Small intestine (tissue), 16 donors: ENCODE measurements at places on chromosomes 6 and 20.

DNA sequence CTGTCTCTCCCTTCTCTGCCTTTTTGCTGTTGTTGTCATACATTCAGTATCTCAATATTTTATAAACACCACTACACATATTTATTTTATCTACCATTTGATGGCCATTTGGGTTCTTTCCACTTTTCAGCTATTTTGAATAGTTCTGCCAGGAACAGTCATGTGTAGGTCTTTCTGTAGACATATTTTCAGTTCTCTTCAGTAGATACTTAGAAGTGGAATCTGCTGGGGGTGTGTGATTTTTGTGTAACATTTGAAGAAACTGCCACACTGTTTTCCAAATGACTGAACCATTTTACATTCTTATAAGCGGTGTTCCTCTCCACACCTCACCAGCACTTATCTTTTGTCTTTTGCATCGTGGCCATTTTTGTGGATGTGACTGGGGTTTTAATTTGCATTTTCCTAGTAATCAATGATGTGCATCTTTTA is 197.7 kb downstream of the ARID1B start:
- no peak for DNase-seq

DNA sequence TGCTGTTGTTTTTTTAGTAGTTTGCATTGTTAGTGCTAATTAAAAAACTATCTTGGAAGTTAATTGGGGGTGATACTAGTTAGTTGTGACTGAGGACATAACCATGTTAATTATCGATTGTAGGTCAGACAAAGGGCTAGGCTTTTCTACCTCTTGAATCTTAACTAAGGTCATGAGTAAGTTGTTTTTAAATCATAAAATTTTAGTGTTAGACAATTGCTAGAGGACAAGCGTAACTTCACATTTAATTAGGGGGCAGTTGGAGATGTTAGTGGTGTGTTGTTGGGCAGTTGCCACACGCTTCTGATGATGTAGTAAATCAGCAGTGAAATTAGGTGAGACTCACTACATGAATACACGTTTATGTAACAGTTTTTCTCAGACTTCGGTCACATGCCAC is 619.1 kb upstream of the FLRT3 start:
- DNase-seq: peak; percentile 13

GRCh38 chr20:22795871-22796270 is 211.5 kb upstream of the FOXA2 start:
- no peak for DNase-seq

GRCh38 chr6:15510536-15511247 is 152.1 kb downstream of the DTNBP1 start:
- no peak for DNase-seq

GRCh38 chr20:50848341-50848808 is 53.5 kb downstream of the BCAS4 start:
- DNase-seq: no peak

DNA sequence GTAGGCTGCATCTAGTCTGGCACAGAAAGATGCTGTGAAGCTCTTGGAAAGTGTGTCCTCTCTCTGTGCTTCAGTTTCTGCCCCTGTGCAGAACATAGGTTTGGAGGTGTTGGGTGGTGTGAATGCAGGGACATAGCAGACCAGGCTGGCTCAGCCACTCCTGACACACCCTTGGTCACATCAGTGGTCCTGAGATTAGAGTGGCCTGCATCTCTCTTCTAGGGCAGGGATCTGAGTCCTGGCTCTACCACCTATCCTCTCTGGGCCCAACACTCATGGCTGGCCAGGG is 10.1 kb upstream of the TLDC2 start:
- no peak for DNase-seq

DNA sequence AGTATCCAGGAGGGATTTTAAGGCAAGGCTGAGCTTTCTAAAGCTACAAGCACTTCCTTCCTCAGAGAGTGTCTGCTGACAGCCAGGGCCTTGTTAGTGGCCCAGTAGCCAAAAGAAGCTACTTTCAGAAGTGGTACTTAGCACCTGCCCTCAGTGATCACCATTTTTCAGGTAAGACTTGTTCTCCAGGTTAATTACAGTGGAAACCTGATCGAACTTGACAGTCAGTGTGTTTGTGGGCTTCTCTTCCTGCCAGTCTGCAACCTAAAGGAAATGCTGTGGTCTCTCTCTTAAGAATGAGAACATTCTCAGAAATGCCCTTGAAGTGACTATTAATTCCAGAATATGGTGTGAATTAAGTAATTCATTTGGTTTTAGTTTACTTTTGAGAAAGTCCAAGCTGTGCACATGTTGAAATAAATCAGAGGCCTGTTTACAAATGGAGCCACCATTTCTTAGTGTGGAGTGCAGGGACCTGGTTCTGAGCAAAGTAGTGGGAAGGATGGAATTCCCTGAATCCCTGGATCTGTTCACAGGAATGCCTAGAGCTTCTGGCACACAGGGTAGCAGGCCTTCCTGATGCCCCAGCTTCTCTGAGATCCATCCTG is 185.3 kb upstream of the AGPAT4 start:
- peak; percentile 13 for DNase-seq

- no peak for DNase-seq
Measured at GRCh38 chr20:49894073-49894470, 21.3 kb downstream of the SPATA2 start.

- peak; percentile 53 for DNase-seq
Measured at GRCh38 chr6:1901556-1901955, 291.8 kb downstream of the FOXC1 start.

GRCh38 chr6:118324116-118324515 is 224.0 kb upstream of the PLN start:
- DNase-seq: no peak

- no peak for DNase-seq
Measured at GRCh38 chr6:155272353-155273232, 8.8 kb downstream of the CLDN20 start.

DNA sequence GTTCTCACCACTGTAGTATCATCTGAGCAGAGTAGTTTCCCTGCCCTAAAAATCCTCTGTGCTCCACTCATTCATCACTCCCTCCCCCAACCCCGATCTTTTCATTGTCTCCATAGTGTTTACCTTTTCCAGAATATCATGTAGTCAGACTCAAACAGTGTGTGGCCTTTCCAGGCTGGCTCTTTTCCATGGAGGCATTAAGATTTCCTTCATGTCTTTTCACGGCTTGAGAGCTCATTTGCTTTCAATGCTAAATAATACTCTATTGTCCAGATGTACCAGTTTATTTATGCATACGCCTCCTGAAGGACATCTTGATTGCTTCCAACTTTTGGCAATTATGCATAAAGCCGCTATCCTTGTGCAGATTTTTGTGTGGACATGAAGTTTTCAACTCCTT is 235.8 kb downstream of the PHACTR1 start:
- no peak for DNase-seq

DNA sequence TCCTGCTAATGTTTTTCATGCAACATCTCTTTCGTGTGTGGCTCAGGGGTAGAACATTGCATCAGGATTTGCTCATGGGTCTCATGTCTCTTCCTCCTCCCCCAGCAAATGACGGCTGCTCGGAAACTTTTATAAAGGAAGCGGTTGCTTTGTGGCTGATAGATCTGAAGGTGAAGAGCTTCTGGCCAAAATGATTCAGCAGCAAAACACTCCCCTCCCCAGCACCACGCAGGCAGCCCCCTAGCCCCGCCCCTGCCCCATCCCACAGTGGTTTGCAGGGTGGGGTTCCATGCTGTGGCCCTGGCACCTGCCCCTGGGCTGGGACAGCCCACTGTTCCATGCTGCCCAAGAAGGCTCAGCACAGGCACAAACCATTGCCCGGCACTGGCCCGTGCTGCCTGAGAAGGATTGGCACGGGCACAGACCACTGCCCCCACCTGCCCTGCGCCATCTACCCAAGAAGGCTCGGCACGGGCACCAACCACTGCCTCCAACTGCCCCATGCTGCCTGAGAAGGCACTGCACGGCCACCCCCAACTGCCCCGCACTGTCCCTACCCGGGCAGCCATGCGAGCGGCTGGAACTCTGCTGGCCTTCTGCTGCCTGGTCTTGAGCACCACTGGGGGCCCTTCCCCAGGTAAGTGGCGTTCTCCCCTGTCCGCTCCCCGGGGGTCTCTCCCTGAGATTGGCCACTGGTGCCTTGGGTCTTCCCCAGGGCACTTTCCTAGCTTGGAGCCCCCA is at the start of gene CST7:
CST7 (plus strand) TSS at position 331 of the 741 bp plus-strand sequence; CDS start at position 568, 237 bp downstream.
- DNase-seq: no peak
